ENCODE measurements at places on chromosomes 16 and 17.

- no peak for DNase-seq
These were observed 160.6 kb downstream of the CYB561 start for GRCh38 chr17:63285551-63285950.

GRCh38 chr17:80831491-80831890 is 160.2 kb upstream of the CHMP6 start:
- no peak for DNase-seq

DNA sequence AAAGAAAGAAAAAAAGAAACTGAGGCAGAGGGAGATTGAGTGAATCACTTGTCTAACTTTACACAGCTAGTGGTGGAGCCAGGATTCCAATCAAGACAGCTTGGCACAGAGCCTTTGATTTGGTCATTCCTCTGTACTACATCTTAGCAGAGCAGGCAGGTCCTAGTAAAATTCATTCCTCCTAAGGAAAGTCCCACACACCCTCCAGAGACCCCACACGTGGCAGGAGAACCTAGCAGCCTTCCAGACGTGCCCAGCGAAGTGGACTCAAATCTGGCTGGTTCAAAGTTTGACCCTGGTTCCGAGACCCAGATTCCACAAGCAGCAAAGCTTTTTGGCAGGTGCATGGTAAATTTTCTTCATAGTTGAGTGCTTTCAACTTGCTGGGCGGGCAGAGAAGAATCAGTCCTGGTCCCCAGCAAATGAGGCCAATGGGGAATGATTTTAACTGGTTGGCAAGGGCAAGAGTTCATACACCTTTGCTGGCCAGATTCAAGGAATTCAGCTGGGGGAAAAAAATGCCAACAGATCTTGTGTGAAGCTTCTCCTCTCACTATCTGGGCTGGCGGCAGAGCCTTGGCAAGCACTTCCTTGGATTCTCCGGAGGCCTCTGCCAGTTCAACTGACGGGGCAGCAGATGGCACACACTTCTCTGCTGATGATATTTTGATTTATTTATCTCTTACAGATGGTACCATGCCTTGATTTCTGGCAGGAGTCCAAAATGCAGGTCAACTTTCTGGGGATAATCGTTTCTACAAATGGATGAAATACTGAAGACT is 82.4 kb downstream of the GSG1L start:
- no peak for DNase-seq

- no peak for DNase-seq
These were observed 57.4 kb upstream of the NKD1 start for GRCh38 chr16:50490828-50491227.

DNA sequence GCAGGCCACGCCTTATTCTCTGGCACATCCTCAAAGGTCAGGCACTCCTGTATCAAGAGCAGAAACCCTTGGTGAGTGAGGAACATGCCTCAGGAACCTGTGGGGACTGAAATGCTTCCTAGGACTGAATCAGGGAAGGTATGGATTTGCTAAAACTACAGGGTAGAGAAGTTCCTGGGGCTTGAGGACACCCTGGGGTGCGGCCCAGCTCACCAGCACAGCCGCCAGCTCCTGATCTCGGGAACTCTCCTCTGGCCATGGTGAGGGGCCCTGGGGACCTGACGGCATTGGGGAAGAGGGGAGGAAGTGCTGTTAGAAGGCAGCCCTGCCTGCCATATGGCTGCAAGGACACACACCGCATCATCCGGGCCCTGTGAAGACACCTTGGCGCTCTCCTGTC is 7.5 kb downstream of the ZSCAN10 start:
- DNase-seq, result no peak

DNA sequence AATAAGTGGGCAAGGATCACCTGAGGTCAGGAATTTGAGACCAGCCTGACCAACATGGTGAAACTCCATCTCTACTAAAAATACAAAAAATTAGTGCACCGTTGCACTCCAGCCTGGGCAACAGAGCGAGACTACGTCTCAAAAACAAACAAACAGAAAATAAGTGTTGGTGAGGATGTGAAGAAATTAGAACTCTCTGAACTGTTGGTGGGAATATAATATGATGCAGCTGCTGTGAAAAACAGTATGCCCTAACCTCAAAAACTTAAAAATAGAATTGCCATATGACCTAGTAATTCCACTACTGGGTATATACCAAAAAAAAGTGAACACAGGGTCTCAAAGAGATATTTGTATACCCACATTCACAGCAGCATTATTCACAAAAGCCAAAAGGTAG is 26.1 kb downstream of the GLG1 start:
- no peak for DNase-seq

DNA sequence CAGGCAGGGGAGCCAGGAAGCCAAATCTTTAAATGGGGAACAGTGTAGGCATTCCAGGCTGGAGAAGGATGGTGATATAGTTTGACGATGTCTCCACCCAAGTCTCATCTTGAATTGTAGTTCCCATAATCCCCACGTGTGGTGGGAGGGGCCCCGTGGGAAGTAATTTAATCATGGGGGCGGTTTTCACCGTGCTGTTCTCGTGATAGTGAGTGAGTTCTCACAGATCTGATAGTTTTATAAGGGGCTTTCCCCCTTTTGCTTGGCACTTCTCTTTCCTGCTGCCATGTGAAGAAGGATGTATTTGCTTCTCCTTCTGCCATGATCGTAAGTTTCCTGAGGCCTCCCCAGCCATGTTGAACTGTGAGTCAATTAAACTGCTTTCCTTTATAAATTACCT is 28.8 kb downstream of the GINS3 start:
- no peak for DNase-seq

GRCh38 chr17:64218066-64218465 is 45.0 kb downstream of the TEX2 start:
- no peak for DNase-seq

DNA sequence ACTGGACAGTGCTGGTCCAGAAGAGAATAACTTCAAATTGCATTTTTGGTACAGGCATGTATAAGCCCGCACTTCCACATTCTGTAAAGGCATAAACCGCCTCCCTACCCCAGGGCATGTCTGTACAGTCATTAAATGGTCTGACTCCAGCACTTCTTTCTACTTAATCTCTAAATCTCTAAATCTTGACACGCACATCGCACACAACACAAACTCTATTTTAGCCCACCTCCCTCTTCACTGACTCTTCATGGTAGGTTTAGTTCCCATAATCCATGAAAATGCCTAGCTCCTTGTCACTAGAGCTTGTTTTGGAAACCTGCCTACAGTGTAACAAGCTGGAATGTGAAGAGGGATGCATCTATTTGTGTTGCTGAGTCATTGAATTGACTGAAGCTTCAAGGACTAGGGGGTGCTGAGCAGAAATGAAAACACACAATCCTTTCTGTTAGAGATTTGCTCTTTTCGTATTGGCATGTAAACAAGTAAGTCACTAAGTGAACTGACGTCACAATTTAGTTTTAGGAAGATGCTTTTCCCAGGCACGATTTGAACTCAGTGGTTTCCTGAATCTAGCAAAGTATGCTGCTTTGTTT is 1.6 kb upstream of the DUSP14 start:
- peak; percentile 64 for DNase-seq

Data from T47D (cell line).